ENCODE measurements at places on chromosomes 6 and 20.

DNA sequence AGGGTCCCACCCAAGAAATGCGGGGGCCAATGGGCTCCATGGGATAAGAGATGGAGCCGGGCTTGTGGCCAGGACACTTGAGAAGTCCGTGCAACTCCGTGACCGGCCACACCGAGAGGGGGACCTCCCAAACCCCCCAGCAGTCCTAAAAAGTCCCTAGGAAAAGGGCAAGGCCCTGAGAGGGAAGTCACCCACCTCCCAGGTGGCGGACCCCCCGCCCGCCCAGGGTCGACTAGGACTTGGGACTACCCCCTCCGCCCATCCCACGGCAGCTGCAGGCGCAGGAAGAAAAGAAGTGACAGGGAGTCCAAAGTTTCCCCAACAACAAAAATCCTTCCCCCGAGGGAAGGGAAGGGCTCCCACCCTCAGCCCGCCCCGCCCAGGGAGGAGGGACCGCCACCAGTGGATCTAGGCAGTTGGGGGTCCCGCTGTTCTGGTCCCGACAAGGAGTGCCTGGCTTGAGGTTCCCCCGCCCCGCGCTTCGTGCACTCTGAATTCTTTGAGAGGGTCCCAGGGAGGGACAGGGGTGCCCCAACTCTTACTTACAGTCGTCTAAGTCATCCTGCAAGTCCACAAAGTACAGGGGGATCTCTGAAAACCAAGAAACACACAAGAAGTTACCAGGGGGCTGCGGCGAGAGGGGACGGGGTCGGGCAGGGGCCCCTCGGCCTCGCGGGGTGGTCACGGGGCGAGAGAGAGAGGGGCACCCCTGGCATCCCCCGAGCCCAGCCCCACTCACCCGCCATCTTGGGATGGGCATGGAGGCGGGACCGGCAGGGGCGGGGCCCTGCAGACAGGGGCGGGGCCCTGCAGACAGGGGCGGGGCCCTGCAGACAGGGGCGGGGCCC lies 611 bp upstream of the RAB22A start:
- peak; percentile 82 for DNase-seq

- no peak for DNase-seq
These were observed 122.6 kb upstream of the PHACTR1 start for GRCh38 chr6:12593771-12594529.

- no peak for DNase-seq
These were observed 77.0 kb upstream of the MAP3K7 start for GRCh38 chr6:90663873-90664272.

DNA sequence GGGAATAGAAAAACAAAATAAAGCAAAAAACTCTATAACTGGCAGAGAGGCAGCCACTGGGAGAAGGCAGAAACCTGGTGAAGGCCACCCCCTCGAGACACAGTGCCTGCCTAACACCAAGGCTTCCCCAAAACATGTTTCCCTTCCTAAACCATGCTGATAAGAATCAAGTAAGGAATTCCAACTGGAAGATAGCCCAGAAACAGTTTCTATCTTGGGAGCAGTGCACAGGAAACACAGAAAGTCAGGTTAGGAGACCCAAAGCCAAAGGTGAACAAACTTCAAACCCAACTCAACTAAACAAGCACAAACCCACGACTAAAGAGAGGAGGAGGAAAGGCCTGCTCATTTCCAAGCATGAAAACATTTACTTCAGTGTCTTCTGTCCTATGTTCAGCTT lies 433.7 kb upstream of the RGS17 start:
- DNase-seq: no peak

DNA sequence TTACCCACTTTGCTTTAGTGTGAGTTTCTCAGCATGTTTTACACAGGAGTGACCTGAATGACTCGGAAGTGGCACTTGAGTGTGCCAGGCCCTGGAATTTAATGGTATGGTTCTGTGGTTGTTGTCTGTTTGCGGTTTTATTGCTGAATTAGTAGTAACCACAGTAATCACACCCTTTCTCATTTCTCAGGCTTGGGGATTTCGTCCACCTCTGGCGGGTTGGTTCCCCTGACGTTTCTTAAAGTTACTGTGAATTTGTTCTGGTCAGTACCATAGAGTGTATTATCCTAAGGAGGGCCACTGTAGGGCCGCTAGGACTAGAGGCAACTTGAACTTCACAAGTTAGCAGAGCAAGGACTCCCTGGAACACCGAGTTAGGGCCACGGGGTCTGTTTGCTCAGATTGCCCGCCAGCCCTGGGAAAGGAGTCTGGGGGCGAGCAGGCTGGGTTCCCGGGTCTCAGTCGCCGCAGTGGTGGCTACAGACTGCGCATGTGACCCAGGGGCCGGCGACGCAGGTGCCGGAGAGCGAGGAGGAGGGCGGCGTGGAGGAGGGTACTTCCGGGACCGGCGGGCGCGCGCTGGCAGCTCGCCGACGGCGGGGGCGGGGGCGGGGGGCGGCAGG lies 546 bp upstream of the KLHL32 start:
- no peak for DNase-seq

- no peak for DNase-seq
These were observed 74.6 kb upstream of the XRN2 start for GRCh38 chr20:21228511-21228910.

Measured in HEK293T (cell line).